Muscle of leg (tissue), 16 donors: ENCODE measurements at places on chromosomes 12 and 14. TPM values are rescaled to one million over a fixed set of nuclear protein-coding genes. Genes with fewer than 3 reads are reported as not detected.

The ADAMTS20 gene
- 0.20 TPM for polyA plus RNA-seq

The KLRK1 gene
- 0.11 TPM for polyA plus RNA-seq

The VRTN gene
- polyA plus RNA-seq: not detected

DNA sequence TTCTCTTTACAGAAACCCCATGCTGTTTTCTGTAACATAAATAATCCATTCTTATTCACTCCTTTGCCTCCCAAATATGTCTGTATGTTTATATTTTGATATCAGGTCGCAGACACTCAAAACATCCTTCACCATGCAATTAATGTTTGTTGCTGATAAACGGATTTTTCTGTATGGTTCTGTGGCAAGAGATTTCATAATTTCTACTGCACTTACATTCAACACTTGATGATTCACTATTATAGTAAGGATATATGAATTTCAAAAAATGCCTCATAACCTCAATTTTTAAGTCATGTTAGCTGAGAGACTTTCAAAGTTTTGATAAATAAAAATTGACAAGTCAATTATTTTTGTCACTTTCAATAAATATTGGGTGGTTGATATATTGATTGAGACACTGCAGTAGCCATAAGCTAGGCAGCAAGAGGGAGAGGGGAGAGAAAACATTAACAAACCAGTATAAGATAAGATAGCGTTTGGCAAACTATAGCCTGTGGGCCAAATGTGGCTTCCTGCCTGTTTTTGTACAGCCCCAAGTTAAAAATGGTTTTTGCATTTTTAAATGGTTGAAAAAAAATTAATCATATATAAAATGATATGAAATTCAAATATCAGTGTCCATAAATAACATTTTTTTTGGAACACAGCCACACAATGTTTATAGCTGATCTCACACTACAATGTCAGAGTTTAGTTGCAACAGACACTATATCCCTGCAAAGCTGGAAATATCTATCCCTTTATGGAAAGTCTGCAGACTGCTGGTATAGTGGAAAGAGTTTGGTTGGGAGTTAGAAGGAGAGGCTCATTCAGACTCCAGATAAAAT, 18.3 kb downstream of the ALDH6A1 start:
- no peak for DNase-seq
